ENCODE measurements at places on chromosomes 16 and 17.

DNA sequence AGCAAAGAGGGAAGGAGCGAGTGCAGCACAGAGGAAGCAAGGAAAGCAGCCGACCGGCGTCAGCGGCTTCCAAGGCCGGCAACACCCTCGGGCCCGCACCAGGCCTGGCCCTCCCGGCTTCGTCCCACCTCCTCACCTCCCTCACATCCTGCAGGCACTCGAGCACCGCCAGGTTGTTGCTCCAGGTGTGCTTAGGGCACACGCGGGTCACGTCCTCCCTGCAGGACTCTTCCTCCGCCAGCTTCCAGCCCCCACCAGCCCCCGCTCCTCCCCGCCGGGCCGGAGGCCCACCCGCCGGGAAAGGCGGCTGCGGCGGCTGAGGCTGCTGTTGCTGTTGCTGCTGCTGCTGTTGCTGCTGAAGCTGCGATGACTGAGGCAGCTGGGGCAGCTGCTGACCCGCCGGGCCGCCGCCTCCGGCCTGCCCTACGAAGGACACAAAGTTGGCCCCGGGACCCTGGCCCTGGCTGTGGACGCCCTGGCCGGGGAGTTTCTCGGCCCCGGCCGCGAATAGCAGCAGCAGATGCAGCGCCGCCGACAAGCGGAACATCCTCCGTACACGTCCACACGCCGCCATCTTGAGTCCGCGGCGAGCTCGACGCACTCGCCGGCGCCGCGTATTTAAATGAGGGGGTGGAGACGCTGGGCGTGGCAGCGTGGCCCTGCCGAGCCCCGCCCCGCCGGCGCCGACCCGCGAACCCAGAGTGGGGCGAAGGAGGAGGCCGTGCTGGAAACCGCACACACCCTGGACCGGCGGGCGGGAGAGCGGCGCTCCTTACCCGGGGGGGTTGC lies at the start of gene GLG1:
TSS of gene GLG1 (minus strand) at position 594 of the 789 bp plus-strand sequence. CDS start at position 574, 20 bp downstream.
- DNase-seq: peak; percentile 91

- DNase-seq: peak; percentile 44
Measured at GRCh38 chr17:74923538-74924249, 379 bp upstream of the OTOP2 start.

DNA sequence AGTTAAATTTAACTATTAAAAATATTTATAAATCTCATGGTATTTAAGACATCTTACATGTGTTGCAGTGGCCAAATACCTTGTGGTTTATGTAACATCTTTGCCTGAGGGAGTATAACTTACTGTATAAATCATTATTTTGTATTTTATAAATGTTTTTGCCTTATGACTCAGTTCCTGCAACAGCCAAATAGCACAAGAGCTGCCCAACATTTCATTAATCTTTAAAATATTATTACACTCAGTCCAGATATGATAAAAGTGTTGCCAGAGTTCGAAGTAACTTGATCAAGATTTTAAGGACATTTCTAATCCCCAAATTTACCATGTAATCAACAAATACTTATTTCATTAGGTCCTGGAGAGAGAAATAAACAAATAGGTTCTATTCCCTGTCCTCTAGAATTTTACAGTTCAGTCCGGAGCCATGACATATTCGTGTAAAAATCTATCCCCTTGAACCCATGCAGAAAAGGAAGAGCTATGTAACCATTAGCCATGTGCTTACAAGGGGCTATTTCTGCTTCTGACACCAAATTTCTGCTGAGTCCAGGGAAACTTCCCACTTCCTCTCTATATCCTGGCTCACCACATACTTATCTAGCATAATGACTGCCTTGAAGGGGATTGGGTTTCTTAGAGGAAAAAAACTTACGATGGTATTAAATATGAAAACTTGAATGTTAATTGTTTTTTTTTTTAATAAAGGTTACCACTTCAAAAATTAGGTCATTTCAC lies 44.0 kb downstream of the IRX6 start:
- DNase-seq: no peak

- no peak for DNase-seq
Measured at GRCh38 chr17:81272616-81273015, 22.5 kb downstream of the SLC38A10 start.

GRCh38 chr17:43846221-43846712 lies 709 bp upstream of the CD300LG start:
- peak; percentile 87 for DNase-seq

DNA sequence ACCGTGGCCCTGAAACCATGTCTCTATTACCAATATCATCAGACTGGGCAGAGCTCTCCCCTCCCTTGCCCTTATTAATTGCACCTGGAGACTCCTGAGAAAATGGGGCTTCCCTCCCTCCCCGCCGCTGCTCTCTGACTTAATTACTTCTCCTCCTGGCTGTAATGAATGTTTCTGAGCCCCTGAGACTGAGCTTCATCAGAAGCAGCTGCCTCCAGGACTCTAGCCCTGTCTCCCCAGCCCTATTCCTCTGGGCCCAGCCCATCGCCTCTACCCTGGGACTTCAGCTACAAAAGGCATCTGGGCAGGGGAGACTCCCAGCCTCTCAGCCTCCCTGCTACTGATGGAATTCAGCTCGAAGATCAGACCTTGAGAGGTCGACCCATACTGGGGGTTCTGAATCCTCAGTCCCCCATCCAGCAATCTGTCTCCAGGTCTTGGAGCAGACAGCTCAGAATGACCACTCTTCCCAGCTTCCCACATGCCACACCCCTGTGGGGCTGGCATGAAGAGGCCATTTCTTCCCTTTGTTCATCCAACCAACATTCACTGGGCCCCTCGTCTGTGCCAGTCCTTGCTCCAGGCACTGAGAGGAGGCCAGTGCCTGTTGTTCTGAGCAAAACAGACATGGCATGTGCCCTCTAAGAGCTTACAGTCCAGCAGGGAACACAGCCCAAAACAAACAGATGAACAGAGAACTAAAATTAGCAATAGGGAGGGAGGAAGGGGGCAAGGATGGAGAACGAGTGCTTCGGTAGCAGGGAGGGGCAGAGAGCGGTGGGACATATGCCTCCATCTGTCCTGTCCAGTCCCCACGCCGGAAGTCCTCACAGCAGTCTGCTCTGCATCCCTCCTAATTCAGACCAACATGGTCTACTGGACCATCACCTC lies 17.0 kb upstream of the NAGS start:
- DNase-seq: no peak

DNA sequence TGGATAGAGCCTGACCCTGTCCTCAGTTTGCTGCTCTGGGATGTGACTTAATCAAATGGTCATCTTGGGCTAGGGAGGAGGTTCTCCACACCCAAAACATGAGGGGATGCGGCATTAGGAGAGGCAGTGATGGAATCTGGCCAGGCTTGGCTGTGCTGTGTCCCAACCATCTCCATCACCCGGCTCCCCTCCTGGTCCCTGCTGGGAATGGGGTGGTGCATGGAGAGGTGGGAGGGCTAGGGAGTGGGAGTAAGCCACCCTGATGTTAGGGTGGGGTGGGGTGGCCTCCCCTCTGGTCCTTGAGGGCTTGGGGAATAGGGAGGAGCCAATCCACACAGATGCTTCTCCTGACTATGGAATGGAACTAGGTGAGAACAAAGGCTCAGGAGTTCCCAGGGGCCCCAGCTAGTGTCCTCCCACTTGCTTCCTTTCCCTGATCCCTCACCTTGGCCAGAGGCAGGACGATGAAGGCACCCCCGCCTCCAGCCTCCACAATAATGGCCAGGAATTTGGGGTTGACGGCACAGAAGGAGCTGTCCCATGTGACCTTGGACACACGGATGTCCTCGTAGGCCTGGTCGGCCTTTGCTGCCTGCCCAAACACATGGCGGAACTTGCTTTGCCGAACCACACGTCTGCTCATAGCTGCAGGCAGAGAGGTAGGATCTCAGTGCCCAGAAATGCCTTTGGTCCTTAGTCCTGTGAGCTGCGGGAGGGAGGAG lies 1.8 kb downstream of the CORO6 start:
- DNase-seq: no peak

DNA sequence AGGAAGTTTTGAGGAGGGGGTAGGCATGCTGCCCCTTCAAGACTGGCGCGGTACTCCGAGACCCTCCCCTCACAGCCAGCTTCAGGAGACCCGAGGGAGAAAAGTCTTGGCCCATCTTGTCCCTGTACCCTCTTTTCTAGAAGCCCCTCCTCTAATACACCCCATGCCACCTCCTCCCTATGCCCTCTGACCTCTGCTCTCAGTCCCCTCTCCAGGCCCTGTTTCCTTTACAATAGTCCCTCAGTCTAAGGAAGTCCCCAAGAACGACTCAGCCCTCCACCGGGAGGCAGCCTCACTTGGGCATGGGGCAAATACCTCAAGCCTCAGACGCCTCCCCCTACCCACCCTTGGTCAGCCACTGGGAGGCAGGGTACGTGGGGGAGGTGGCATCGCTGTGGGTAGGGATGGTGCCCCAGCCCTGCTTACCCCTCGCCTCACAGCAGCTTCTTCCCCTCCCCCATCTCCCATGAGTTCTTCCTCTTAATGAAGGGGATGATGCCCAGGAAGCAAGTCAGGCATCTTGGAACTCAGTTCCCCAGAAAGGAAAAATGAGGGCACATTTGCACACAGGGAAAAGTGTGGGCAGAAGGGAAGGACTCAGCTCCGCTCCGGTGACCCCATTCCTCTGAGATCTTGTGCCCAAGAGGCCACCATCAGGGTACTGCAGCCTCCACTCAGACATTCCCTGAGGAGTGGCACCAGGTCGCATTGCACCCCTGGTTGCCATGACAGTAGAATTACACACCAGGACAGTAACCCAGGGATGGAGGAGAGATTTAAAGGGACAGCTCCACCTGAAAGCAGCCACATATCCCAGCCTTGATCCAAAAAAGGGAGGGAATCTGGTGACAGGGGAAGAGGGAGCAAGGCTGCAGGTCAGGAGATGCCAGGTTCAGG lies 6.2 kb downstream of the MPP2 start:
- no peak for DNase-seq

DNA sequence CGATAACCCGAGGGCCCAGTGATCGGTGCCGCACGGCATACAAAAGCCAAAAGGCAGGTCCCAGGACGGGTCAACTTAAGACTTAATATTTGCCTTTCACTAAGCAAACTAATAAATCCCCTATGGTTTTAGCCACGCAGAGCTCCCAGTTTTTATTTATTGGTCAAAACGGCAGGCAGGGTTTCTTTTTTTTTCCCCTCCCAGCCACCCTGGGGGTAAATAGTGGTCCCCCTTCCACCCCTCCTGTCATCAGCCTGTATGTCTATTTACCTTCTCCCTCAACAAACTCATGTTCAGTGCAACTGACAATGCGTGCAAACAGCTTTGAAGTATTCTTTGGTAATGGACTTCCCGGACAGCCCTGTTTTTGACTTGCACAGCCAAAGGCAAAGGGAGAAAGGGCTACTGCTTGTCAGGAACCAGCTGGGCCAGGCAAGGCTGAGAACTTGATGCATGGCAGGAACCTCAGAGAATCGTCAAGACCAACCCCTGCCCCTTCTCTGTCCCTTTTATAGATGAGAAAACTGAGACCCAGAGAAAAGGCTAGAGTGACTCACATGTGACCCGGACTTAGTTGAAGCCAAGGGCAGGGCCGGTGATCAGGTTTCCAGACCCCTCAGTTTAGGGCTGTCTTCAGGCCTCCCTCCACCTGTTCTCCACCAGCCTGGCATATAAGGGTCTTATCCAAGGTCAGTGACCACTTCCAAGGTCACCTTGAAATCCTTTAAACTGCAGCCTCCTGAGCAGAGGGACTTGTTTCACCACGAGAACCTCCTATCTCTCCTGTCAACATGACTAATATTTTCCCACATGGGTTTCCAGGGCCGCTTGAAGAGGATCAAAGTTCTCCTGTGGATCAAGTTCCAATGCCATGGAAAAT lies 279.0 kb downstream of the SOX9 start:
- no peak for DNase-seq
